Activated CD4-positive, alpha-beta T cell treated with anti-CD3 and anti-CD28 coated beads for 4 hours (primary cell): ENCODE measurements at places on chromosomes 2 and 18.

GRCh38 chr2:216698895-216699294 lies 3.5 kb upstream of the IGFBP5 start:
- no peak for DNase-seq

- no peak for DNase-seq
Observed at GRCh38 chr2:33496150-33496549, 19.7 kb downstream of the RASGRP3 start.

DNA sequence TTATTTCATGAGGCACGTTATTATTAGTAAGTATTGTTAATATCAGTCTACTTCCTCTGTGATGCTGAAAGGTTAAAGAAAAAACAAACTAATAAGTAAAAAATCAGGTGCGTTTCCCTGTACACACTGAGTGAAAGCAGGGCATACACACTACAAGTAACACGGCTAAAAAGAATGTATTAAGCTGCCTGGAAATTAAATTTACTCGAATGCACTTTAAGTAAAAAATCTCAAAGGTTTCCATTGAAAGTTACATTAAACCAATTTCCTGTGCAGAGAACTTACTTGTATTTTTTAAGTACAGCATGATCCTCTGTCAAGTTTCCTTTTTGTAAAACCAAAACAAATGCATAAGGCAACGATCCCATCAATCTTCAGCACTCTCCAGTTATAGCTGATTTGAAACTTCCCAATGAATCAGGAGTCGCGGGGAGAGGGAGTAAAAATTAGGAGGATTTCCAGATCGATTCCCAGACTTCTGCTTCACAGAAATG lies 633 bp downstream of the BCL2 start:
- no peak for DNase-seq

- DNase-seq: no peak
Observed at GRCh38 chr18:50871846-50872245, 7.1 kb upstream of the ME2 start.

DNA sequence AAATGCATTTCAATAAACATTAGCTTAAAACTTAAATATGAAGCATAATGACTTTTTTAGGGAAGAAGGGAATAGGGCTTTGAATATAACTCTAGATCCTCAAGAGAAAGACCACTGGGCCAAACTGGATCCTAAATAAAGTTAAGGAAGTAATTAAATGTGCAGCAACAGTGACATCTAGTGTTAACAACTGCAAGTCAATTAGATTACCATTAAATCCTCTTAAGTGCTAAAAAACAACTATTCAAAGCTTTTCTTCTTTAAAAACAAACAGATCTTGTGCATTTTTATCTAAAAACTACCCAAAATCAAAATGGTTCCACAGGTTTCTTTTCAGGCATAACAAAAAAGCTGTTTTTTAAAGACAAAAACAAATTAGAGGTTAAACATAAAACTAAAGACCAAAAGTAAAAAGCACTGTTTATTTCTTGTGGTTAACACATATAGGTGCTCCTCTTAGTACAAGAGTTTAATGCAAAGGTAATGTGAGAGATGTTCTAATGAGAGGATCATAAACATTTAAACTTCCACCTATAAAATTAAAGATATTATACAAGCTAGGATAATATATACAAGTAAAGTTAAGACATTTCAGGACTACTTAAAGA lies 111.4 kb downstream of the THADA start:
- no peak for DNase-seq

DNA sequence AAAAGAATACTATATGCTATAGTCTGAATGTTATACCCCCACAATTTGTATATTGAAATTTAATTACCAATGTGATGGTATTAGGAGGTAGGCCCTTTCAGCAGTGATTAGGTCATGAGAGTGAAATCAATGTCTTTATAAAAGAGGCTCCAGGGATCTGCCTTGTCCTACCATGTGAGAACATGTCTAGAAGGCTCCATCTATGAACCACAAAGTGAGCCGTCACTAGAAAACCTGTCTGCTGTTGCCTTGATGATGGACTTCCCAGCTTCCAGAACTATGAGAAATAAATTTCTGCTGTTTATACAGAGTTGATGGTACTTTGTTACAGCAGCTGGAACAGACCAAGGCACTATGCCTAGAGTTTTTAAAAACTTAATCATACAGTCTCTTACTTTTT lies 46.3 kb upstream of the FAM124B start:
- no peak for DNase-seq

GRCh38 chr2:73640946-73641766 lies 1.1 kb downstream of the NAT8 start:
- no peak for DNase-seq

DNA sequence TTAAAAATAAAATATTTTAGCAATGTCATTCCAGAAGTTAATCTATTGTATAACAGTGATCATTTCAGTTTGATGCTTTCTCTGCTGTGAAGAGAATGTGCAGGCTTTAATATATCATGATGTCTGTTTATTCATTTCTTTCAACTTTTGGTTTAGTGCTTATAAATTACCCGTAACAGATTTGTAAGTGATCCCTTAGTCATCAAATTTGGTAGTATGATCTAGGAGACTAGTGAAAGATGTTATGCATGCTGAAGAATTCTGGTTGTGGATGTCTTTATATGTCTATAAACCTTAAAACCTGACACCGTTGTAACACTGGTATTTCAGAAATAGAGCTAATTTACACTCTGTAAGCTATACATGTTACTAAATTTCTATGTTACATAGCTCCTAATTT lies 260.4 kb downstream of the CPS1 start:
- no peak for DNase-seq

GRCh38 chr18:13285874-13286273 lies 67.3 kb downstream of the LDLRAD4 start:
- no peak for DNase-seq

DNA sequence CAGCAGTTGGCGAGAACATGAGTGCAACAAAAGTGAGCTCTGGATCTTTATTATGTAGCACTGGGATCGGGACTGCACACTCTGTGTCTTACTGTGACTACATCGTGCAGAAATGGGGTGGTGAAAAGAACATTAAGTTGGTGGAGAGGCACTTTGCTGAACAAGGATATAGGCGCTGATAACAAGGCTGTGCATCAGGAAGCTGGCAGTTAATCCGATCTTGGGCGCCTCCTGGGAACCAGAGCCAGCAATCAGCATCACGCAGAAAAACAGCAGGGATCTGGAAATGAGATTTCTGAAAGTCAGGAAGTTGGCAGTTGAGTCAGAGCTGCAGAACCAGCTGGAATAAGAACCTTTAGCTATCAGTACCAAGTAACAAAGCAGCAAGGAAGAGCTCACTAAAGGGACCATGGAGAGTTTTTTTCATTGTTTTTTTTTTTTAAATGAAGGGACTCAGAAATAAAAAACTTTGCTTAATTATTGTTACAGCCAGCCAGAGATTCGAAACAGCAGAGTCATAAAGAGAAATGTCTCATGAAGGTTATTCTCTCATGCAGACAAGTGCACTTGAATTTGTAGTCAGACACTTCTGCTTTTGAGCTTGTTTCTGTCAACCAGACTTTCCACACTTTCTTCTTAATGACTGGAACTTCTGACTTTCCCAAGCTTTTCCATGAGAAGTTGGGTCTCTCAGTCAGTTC lies 22.8 kb upstream of the MYO3B start:
- no peak for DNase-seq

- DNase-seq: no peak
Observed at GRCh38 chr2:105400138-105400540, 1.3 kb upstream of the FHL2 start.

- no peak for DNase-seq
Observed at GRCh38 chr2:67719351-67719750, 322.2 kb downstream of the ETAA1 start.

DNA sequence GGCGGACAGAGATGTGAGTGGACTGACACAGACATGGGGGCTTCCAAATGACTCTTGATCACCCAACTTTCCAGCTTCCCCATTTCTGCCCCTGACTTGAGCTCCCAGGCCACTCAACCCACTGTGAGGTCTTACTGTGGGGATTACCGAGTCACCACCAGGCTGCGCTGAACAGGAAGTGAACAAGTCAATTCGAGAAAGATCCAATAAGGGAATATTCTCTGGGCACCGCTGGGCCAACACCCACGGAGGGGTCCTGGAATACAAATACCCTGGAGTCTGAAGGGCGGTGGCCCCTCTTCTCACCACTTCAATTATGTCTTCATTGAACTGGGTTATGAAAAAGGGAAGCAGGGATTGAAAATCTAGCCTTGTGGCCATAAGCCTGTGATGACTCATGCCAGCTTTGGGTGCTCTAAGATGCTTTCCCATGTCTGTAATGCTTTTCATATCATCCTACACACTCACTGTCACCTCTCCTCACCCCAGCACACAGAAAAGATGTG lies 37.7 kb downstream of the BCL11A start:
- DNase-seq: no peak

GRCh38 chr2:137872577-137872976 lies 91.7 kb upstream of the HNMT start:
- DNase-seq: no peak

GRCh38 chr2:240998995-240999791 lies 775 bp downstream of the SNED1 start:
- no peak for DNase-seq

DNA sequence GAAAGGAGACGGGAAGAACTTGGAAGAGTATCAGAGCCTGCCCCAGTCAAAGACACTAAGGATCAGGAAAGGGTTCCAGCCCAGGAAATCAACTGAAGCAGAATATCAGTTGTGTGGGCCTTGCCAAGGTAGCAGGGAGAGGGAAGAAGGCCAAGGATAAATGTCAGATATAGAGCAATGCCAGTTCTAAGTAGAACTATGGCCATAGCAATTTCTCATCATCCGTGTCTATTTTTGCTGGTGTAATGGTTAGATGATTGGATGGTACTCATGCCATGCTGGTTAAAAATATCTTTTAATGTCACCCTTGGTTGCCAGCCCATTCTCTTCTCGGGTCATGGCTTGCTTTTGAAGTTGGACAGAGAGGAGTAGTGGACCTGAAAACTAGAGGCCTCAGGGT lies 41.9 kb downstream of the MAIP1 start:
- DNase-seq: no peak

DNA sequence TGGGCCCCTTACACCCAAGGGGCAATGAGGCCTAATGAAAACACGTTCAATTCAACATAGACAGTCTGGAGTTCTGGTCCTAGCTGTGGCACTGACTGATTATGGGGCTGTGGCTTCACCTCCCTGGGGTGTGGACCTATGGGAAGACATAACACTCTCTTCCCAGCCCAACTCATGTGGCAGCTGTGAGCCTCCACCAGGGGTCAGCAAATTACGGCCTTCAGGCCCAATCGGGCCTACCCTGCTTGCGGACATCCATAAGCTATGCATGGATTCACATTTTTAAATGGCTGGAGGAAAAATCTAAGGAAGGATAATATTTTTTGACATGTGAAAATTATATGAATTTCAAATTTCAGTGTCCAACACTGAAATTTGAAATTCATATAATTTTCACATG lies 101.3 kb downstream of the LOXHD1 start:
- DNase-seq: no peak

DNA sequence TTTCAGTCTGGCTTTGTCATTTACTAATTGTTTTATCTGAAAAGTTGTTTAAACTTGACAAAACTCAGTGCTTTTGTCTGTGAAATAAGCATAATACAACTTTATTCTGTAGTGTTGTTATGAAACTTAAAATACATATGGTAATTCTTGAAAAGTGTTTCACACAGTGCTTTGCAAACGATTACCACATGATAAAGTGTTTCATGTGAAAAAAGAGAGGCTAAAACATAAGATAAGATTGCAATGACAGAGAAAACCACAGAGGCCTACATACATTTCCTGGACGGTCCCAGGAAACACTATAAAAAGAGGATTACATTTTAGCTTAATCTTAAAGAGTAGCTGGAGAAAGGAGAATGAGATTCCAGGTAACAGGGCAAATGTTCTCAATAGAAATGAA lies 1934.6 kb upstream of the LRRTM1 start:
- no peak for DNase-seq

- no peak for DNase-seq
Observed at GRCh38 chr2:55418512-55419232, 984 bp downstream of the CCDC88A start.

DNA sequence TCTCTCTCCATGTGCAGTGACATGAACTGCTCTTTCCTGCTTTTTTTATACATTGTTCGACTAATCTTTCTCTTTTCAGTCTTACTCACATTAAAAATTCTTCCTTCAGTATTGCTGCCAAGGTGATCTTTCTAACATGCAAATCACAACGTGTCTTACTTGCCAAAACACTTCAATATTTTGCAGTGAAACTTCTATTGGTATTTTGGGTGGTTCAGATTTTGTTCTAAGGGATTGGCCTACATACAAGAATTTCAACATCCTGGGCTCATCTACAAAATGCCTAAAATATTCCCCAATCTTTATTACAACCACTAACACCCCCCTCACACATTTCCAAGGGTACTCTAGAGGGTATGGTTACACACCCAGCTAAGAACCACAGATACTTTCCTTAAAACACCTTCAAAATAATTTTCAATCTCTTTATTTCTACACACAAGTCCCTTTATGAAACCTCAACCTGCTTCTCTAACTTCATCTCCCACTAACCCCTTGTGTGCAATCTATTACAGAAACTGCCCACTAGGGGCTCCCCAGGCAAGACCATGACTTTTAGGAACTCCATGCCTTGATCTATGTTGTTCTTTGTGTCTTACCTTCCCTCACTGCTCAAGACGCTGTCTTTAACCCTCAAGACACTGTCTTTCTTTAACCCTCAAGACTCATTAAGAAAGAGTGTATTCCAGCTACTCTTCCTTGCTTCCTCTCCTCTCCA lies 50.9 kb downstream of the COL3A1 start:
- no peak for DNase-seq

DNA sequence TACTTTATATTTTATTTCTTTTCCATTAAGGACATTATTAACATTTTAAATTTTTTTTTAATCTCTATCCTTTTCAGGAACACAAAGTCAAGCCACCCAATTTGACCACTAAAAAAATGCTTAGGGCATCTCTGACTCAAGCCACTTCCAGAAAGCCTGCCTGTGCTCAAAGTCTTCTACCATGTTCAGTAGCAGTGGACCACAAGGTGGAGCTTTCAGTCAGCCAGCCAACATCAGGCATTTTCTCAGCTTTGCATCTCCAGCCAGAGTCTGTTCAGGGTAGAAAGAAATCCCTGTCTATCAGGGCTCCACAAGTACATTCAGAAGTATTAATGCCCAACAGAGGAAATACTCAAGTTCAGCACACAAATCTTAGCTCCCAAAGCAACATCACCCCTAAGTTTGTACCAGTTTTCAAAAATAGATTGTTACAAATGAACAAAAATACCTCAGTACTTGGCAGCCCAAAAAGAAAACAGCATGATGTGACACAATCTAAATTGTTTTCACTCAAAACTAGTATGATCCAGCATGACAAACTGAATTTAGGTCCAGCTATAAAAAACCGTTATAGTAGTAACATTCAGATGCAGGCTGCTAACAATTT lies 37.6 kb downstream of the C18orf63 start:
- DNase-seq: peak; percentile 45

- DNase-seq: no peak
Observed at GRCh38 chr2:200788121-200788718, 23.5 kb upstream of the BZW1 start.
